ENCODE measurements at places on chromosomes 7 and 10.

DNA sequence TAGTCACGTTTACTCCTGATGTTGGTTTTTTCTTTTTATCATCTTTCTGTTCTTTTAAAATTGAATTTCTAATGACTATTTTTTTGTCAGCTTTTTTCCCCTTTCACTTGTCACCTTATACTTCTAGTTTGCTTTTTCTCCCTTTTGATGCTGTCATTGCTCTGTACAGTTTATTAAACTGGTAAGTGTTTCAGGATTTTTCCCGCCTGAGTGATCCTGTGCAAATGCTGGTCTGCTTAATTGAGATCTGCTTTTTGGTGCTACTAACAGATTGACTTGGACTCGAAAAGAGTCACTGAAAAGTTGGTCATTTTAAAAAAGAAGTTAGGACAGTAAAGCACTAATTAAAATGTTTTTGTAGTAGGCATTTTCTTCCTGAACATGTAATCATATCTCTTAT, 95.2 kb downstream of the PHTF2 start:
- no peak for DNase-seq

DNA sequence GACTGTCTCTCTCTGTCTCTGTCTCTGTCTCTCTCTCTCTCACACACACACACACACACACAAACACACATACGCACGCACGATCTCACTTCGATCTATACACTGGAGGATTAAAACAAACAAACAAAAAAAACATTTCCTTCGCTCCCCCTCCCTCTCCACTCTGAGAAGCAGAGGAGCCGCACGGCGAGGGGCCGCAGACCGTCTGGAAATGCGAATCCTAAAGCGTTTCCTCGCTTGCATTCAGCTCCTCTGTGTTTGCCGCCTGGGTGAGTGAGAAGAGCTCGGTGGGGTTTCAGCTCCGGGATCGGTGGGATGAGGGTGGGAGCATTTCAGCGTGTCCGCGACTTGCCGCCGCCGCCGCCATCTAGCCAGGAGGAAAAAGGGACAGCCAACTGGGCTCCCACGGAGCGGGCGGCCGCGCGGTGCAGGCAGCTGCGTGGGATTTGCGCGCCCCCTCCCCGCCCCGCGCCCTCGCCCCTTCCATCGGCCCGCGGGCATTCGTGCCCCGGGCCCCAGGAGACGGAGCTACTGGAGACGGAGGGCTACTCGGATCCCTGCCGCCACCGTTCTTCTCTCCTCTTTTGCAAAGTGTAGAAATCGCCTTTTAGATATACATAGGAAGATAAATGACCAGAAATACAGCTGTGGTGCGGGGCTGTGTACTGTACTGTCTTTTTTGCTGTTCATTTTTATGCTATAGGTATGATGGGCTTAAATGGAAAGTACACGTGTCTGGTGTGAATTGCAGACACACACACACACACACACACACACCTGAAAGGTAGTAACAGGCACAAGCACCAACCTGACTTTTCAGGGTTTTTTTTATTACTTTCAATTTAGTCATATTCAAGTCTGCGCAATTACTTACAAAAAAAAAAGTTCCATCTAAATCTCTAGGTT, 581 bp downstream of the PTPRZ1 start:
- DNase-seq: no peak

- no peak for DNase-seq
These were observed 27.9 kb downstream of the ZEB1 start for GRCh38 chr10:31346953-31347352.

GRCh38 chr10:90993340-90993739, 72.5 kb upstream of the ANKRD1 start:
- DNase-seq: no peak

DNA sequence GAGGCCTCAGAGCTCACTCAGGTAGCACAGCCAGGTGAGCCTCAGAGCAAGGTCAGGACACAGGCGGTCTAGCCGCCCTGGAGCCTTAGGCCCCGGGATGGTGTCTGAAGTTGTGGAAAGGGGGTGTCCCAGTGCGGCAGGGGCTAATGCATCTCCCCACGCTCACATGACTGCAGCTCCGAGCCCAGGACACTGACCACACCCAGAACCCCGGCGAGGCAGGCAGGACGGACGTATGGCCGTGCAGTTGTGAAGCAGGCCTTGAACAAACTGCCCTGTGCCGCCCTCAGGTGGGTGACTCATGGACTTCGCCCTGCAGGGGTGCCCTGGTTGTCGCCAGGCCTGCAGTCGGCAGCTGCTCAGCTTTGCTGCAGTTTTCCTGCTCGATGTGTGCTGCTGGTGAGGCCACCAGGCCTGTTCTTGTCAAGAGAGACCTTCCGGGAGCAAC, 5.0 kb upstream of the PRKAR1B start:
- DNase-seq: peak; percentile 89

DNA sequence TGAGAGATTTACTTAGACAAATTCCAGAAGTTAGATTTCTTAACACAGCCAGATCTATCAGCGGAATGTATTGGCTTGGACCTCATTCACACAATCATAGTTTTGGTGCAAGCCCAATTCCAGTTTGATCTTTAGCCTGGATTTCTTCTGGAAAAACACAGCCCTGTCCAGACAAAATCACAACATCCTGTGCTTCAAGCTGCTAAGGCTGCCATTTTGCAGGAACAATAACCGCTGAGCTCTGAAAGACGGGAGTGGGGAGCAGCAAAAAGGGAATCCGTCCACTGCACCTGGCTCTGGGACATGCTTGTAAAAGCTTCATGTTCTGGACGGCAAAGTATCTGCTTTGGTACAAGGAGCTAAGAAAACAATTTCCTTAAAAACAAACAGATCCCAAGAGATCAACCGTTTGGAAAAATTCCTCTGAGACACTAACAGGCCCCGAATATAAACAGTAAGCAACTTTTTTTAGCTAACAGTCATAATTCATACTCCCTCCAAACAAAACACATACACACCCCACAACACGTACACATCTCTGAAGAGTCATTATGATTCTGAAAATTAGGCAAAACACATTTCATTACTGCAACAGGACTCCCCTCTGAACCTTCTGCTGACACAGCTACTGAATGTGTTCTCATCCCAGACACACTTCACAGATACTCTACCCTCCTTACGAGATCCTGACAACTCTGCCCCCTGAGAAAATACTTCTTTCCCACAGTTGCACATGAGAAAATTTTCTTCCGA, 32.4 kb downstream of the ITIH5 start:
- no peak for DNase-seq

GRCh38 chr10:35758076-35758475, 116.0 kb upstream of the FZD8 start:
- no peak for DNase-seq

DNA sequence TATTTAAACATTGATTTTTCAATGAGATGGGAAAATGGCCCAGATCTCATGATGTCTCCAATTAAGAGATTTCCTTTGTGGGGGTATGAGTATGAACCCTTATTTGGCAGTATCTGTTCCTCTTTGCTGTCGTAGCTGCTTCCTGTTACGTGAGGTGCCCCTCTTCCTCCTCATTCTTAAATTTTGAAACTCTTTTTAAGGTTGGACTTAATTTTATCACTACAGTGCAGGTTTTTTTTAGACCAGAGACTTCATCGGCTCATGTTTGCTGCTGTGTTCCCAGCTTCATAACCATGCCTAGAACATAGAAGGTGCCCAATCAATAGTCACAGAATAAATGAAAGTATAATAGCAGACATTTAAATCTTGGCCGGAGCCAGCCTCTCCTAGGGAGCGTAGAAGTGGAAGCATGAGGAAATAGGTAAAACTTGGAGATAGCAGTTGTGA, 2.4 kb downstream of the MIOS start:
- DNase-seq: no peak

GRCh38 chr7:137096607-137097006, 228.2 kb downstream of the CHRM2 start:
- DNase-seq: no peak

- DNase-seq: no peak
These were observed 76.8 kb upstream of the KLF6 start for GRCh38 chr10:3861795-3862194.

GRCh38 chr10:99425204-99425603, 5.2 kb downstream of the GOT1 start:
- no peak for DNase-seq

GRCh38 chr7:88546808-88547207, 212.7 kb upstream of the ZNF804B start:
- no peak for DNase-seq

- DNase-seq: no peak
These were observed 147.4 kb upstream of the INSYN2A start for GRCh38 chr10:127343821-127344220.

GRCh38 chr10:74822521-74823089, 3.8 kb upstream of the KAT6B start:
- no peak for DNase-seq

GRCh38 chr7:131924857-131925256, 368.4 kb upstream of the PODXL start:
- DNase-seq: no peak

- no peak for DNase-seq
These were observed 59.0 kb downstream of the EGFR start for GRCh38 chr7:55077561-55078410.

DNA sequence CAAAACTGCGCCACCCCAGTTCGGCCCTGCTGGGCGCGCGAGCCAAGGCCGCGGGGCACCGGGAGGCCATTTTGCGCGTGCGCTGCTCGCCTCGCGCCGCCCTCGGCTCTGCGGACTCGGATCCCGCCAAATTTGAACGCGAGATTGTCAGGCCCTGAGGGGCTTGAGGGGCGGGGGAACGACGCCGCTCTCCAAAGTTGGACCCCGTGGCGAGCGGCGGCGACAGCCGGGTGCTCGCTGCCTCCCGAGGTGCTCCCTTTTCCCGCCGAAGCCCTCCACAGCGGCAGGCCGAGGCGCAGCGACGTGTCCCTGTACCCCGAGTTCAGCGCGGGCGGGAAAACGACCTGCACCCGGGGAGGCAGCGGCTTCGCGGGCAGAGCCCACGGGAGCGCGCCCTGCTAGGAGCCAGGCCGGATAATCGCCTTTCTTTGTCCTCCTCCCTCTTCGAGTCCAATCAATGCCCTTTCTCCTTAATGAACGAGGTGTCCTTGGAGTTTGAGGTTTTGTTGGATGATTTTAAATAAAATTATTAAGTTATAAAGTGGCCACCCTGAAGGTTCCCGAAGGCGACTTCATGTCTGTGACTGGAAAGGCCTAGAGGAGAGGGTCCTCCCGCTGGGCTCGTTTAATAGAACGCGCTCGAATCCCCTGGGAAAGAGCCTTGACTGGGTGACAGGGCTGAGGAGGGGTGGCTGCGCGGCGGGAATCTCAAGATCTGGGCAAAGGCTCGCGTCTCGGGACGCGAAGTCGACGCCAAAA, 10.7 kb upstream of the SPAG6 start:
- no peak for DNase-seq

GRCh38 chr7:151243408-151244195, 4.9 kb downstream of the SMARCD3 start:
- DNase-seq: no peak

DNA sequence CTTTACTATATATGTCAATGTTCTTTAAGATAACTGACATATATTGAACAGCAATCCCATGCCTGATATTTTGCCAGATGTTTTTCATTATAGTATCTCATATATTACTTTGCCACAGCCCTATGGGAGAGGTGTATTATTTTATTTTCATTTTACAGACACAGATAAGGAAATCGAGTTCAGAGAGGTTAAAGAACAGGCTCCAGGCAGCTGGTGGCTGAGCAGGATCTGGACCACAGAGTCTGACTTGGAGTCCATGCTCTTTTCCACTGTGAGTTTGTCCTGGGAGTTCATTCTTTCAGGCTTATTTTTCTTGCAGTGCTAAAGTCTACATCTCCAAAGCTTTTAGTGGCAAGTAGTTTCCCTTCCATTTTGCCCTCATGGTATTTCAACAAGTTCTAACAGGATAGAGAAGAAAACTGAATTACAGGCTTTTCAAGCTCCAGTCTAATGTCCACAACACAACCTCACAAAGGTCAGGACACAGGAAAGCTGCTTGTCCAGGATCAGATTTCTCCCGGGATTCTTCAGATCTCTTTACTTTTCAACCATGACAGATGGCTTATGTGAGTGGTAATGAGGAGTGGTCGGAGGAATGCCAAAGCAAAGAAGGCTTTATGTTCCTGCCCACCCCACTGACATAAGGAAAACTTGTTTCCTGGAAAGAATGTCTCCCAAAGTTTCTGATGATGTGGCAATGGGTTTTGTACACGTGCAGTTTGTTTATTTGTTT, 13.1 kb upstream of the SLC35B4 start:
- no peak for DNase-seq

- DNase-seq: no peak
These were observed 14.0 kb downstream of the GATAD1 start for GRCh38 chr7:92461027-92462003.

DNA sequence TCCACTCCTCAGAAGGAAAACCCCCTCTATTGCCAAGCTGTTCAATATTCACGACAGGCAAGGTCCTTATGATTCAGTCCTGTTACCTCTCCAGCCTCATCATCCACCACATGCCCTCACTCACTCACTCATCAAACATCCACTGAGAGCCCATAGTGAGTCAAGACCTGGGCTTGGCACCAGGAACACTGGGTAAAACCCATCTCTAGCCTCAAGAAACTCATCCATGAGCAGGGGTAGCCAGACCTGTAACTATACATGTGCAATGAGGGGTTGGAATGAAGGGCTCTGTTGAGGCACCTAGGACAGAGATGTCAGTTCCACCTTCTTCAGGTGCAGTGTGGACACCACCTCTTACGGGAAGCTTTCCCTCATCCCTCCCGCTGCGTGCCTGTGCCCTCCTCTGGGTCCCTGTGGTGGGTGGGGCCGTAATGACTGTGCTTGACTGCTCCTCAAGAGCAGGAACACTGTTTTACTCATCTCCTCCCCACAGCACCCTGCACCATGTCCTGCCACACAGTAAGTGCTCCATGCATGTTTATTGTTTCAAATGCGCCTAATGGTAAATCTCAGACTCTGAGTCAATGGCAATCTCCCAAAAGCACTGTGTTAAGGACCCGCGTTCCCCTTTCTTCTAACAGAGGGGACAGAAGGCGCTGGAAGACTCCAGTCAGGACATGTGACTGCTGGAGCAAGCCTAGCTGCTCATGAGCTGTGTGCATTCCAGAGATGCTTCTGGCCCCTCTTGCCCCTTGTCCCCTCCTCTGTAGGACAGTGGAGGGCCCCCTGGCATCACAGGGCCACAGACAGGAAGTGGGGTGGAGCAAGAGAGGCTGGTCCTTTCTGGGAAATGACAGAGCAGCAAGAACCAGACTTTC, 95.4 kb downstream of the HIPK2 start:
- DNase-seq: no peak
